GM23338 (cell line): ENCODE measurements at places on chromosomes 16 and 17. TPM values are rescaled to one million over a fixed set of nuclear protein-coding genes. Genes with fewer than 3 reads are reported as not detected.

STH gene
- 0.55 TPM in 1 of 2 replicates, not detected in the other for polyA plus RNA-seq

CEP295NL gene
- 0.31 TPM in 1 of 2 replicates, not detected in the other for polyA plus RNA-seq

AANAT gene
- polyA plus RNA-seq = 0.73 and 1.0 TPM in 2 replicates

CCL17 gene
- polyA plus RNA-seq = not detected in 2 replicates

AOC3 gene
- polyA plus RNA-seq = 1.7 and 2.6 TPM in 2 replicates
